ENCODE measurements at places on chromosomes 3 and 15. TPM values are rescaled to one million over a fixed set of nuclear protein-coding genes. Genes with fewer than 3 reads are reported as not detected.

GRCh38 chr15:60682615-60683014 is 203.7 kb upstream of the ICE2 start:
- DNase-seq, result no peak

DNA sequence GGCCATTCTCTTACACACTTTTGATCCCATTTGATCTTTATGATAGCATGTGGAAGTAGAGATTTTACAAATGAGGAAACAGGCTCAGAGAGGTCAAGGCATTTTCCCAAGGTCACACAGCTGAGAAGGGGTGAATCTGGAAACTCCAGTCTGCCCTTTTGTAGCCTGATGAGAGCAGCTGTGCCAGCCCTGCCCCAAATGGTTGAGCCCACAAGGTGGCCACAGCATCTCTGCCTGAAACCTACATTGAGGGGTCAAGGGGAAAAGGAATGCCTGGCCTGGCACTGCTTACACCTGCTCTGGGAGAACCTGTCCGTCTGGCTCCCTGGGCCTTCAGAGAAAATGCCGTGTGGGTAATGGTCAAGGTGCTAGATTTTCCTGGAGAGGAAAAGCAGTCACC is 200.2 kb upstream of the LINGO1 start:
- DNase-seq, result no peak

- no peak for DNase-seq
These were observed 350.2 kb upstream of the POU1F1 start for GRCh38 chr3:87626546-87626945.

GRCh38 chr3:13884851-13885703 is 5.2 kb upstream of the WNT7A start:
- DNase-seq, result peak; percentile 70

The AMIGO3 gene
- not detected for total RNA-seq

The PAQR5 gene
- total RNA-seq, result 51.3 TPM

DNA sequence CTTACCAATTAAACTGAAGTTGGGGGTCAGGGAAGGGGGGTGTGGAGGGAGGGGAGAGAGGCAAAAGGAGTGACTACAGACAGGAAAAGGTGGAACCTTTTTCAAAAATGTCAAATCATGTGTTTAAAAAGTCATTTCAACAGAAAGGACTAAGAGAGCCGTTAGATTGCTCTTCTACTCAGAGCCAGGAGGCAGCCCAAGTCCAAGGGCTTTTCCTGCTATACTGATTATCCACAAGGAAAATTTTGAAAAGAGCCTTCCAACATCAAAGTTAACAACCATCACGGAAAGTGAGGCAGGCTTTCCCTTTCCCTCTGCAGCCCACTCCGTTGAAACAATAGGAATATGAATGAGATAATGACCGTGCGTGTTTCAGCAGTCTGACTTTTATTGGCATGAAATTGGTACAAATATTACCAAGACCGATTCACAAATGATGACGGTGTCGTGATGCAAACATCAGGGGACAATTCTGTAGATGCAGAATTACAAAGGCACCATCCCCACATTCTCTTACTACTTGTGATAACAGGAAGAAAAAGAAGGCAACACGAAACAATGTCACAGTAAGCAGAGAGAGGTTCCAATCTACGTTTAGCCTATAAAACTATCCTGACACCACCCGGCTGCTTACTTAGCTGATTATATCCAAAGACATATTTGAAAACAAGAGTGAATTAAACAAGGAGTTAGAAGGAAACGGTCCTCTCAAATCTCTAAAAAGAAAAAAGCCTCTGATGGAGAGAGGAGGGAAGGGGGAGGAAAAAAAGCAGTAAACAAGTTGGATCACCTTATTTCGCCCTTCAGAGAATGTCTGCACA is 453.7 kb downstream of the FOXP1 start:
- no peak for DNase-seq

The RTP3 gene
- not detected for total RNA-seq

- DNase-seq, result peak; percentile 6
These were observed 77.9 kb upstream of the PRR23C start for GRCh38 chr3:139122612-139123011.

Measured in kidney (tissue), 22 donors.